ENCODE measurements at places on chromosomes 3 and 15.

GRCh38 chr3:184711493-184712247 lies at the start of gene MAGEF1:
MAGEF1 (minus strand) TSS chr3:184712064; CDS start chr3:184711821, 243 bp downstream.
- DNase-seq = peak; percentile 68

DNA sequence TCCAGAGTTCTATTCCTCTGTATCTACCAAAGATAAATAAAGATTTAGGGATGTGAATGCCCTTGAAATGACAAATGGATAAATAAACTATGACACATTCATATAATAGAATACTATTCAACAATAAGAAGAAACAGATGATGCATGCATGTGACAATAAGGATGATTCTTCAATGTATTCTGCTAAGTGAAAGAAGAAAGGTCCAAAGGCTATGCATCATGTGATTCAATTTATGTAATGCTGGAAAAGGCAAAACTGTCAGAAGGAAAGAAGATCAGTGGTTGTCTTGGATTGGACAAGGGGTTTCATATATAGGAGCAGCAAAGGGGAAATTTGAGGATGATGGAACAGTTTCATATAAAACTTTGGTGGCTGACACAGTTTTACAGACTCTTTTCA lies 32.6 kb upstream of the CHRNA7 start:
- DNase-seq = no peak

DNA sequence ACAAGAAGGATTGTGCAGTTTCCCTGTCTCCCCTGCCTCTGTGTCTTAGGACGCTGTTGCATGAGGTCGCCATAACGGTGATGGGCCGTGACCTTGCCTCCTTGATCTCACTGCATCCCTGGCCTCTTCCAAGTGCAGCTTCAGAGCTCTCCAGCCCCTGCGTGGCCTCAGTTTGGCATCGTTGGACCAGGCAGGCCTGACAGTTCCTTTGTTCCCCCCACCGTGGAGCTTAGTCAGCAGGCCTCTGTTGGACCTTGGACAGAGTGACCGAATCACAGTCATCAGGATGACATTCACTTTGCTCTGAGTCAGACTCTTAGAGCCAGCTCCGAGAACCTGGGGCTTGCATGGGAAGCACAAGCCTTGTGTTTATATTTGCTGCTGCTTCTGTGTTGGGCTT lies 139.4 kb downstream of the OPA1 start:
- no peak for DNase-seq

- no peak for DNase-seq
Measured at GRCh38 chr3:124217542-124217941, 225.6 kb upstream of the ROPN1 start.

Measured in activated T-cell treated with anti-CD3 and anti-CD28 coated beads, Interleukin-2, amount 50 U/mL, for 1 hour (primary cell).